Prostate gland (tissue), 2 donors: ENCODE measurements at places on chromosomes 1 and 21. TPM values are rescaled to one million over a fixed set of nuclear protein-coding genes. Genes with fewer than 3 reads are reported as not detected.

- no peak for DNase-seq
Measured at GRCh38 chr21:33355996-33356395, 31.2 kb downstream of the IFNAR1 start.

TINAGL1 gene
- 103 TPM for total RNA-seq

GRCh38 chr1:29343908-29344307, 107.6 kb downstream of the PTPRU start:
- DNase-seq, result no peak

- DNase-seq, result no peak
Measured at GRCh38 chr1:4027008-4027407, 126.9 kb upstream of the C1orf174 start.

- peak; percentile 96 for DNase-seq
Measured at GRCh38 chr1:2133039-2133878, 61.3 kb downstream of the FAAP20 start.

DEGS1 gene
- total RNA-seq, result 172 TPM

NBPF15 gene
- total RNA-seq, result 18.1 TPM

GRCh38 chr1:3516911-3517675, 62.6 kb downstream of the ARHGEF16 start:
- no peak for DNase-seq

DNA sequence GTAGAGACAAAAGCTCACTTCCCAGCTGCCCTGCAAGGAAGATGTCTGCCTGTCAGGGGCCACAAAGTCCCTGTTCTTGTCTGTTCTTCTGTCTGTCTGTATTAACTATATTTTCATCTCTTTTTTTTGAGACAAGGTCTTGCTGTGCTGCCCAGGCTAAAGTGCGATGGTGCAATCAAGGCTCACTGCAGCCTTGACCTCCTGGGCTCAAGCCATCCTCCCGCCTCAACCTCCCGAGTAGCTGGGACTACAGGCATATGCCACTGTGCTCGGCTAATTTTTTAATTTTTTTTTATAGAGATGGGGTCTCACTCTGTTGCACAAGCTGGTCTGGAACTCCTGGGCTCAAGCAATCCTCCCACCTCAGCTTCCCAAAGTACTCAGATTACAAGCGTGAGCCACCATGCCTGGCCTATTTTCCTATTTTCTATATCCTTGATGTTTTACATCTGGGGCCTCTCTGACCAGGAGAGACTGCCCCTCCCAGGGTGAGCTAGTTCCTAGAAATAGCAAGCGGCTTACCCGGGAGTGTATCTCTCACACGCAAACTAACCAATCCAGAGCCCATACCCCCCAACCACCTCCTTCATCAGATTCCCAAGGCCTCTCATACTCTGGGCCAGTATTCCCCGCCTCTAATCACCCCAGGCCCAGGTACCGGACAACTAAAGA, 5.4 kb upstream of the KLHDC7A start:
- no peak for DNase-seq

DNA sequence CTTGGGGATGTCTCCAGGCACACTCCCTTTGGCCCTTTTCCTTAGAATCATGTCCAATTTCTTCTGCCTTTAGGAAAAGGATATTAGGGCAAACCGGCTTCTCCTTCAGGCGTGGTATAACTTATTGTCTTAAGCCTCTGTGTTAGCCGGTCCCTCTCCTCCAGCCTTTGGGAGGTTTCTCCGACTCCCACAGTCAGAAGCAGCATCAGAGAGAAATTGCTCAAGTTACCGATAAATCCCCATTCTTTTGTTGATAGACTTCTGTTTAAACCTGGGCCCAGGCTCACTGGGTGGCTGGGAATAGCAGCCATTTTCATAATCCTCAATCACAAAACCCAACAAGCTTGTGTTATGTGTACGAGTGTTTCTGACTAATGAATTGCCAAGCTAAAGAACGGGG, 85.4 kb upstream of the KAZN start:
- DNase-seq, result no peak

DNA sequence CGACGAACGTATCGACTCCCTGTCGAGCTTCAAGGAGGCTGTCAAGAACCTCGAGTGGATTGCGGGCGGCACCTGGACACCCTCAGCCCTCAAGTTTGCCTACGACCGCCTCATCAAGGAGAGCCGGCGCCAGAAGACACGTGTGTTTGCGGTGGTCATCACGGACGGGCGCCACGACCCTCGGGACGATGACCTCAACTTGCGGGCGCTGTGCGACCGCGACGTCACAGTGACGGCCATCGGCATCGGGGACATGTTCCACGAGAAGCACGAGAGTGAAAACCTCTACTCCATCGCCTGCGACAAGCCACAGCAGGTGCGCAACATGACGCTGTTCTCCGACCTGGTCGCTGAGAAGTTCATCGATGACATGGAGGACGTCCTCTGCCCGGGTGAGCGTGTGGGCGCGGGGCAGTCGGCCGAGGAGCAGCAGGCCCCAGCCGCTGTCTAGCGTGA, 28.0 kb downstream of the COL6A2 start:
- no peak for DNase-seq

TEX38 gene
- not detected for total RNA-seq

DNA sequence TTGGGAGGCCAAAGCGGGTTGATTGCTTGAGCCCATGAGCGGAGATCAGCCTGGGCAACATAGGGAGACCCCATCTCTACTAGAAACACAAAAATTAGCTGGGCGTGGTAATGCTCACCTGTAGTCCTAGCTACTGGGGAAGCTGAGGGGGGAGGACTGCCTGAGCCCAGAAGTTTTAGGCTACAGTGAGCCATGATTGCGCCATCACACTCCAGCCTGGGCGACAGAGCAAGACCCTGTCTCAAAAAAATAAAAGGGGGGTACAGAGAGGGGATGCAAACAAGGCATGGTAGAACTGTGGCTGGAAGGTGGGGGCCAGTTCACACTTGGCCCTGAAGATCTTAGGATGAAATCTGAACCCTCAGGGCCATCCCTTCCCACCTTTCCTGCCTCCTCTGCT, 1.2 kb upstream of the C1orf210 start:
- DNase-seq, result no peak

DNA sequence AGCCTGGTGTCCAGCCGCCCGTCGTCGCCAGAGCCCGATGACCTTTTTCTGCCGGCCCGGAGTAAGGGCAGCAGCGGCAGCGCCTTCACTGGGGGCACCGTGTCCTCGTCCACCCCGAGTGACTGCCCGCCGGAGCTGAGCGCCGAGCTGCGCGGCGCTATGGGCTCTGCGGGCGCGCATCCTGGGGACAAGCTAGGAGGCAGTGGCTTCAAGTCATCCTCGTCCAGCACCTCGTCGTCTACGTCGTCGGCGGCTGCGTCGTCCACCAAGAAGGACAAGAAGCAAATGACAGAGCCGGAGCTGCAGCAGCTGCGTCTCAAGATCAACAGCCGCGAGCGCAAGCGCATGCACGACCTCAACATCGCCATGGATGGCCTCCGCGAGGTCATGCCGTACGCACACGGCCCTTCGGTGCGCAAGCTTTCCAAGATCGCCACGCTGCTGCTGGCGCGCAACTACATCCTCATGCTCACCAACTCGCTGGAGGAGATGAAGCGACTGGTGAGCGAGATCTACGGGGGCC, 1.2 kb downstream of the OLIG2 start:
- DNase-seq, result no peak

DNA sequence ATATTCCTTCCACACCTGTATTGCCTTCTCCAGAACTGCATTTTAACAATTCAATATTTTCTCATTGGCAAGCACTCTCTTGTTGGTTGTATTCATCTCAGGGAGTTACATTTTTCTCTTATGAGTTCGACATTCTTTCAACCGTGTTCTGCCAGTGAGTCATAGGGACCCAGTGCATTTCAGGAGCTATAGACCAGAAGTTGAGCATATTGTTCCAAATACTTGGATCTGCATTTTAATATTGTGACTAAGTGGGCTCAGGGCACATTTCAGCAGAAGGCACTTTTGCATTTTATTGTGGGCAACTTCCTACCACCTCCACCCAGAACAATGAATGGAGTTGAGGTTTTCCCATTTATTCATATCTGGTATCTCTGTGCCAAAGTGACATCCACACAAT, 132.8 kb downstream of the TNFSF18 start:
- no peak for DNase-seq

DNA sequence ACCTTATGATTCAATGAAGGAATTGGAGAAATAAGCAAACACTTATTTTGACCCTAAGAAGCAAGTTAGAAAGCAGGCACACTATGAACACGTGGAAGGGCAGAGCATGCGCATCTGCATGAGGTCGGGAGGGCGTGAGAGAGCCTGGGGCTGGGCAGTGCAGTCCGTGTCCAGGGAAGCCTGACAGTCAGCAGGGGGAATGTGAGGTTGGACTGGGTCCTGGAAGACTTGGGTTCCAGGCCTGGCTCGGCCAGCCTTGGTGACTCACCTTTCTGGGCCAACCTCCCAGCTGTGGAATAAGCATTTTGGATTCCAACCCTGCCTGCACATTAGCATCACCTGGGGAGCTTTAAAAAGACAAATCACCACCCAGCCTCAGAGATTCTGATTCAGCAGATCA, 26.6 kb upstream of the LMX1A start:
- peak; percentile 42 for DNase-seq

DNA sequence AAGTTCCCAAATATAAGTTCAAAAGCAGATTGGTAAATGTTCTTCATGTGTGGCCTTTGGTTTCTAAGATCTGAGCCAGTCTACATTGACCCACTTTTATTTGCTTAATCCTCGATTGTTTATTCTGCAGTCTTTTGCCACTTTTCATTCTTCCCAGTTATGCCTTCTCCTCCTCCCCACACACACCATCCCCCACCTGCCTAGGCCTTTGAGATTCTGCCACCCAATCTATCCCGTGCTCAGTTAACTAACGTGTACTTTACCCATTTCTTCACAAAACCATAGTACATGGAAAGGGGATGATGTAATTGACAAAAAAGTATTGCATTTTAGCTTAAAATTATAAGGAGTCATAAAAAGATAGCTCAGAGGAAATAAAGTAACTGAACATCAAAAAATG, 3.7 kb downstream of the CFH start:
- DNase-seq, result no peak

ARHGAP30 gene
- 3.2 TPM for total RNA-seq

DNA sequence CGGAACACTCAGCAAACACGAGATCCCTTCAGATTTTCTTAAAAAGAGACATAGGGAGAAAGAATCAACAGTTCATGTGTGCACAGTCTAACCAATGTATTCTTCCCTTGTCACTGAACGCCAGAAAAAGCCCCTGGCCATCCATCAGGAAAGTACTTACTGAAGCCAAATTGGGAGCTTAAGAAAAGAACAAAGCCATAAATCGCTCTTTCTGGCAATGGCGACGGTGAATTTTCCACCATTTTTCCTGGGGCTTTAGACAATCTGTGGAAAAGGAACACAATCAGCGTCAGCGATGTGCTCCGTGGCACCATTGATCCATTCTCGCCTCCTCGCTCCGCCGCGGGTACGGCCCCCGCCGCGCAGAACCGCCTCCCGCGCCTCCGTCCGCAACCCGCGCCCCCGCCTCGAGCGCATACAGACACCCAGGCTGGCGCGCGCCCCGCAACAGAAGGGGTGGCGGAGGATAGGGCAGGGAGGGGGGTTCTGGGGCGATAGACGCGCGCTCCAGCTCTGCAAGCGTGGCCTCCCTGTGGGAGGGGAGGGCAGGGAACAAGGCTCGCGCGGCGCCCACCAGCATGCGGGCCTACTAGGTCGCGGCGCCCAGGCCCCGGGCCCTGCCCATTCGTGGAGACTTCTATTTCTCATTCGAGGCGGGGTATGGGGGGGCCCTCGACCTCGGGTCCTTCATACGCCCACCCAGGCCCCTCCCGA, 440 bp downstream of the PIGP start:
- peak; percentile 72 for DNase-seq

GRCh38 chr1:66831529-66832239, 30.6 kb upstream of the INSL5 start:
- no peak for DNase-seq

PRDX6 gene
- total RNA-seq, result 302 TPM

DNA sequence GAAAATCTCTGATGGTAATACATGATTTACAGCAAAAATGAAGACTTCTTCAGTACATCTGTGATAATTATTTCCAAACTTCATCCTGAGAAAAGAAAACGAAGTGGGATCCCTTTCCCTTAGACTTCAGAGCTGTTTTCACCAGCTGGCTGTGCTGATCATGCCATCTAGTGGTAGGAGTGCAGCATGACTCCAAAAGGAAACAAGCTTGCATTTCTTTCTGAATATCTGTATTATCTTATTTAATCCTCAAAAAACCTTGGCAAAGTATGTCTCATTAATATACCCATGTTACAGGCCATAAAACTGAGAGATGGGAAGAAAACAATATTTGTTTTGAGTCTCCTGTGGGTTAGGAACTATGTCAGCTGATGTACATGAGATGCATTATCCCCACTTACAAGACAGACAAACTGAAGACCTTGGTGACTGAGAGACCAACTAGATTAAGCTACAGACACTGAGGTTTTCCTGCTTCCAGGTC, 9.8 kb upstream of the GJA8 start:
- peak; percentile 16 for DNase-seq

GRCh38 chr1:243959998-243960397, 91.1 kb upstream of the ZBTB18 start:
- no peak for DNase-seq

HES2 gene
- 13.4 TPM for total RNA-seq

GRCh38 chr1:89759036-89759435, 61.8 kb upstream of the LRRC8D start:
- no peak for DNase-seq

GRCh38 chr1:207849646-207850045, 61.3 kb downstream of the CD34 start:
- no peak for DNase-seq

- DNase-seq, result no peak
Measured at GRCh38 chr21:43318841-43319781, 107.8 kb downstream of the SIK1 start.

DNA sequence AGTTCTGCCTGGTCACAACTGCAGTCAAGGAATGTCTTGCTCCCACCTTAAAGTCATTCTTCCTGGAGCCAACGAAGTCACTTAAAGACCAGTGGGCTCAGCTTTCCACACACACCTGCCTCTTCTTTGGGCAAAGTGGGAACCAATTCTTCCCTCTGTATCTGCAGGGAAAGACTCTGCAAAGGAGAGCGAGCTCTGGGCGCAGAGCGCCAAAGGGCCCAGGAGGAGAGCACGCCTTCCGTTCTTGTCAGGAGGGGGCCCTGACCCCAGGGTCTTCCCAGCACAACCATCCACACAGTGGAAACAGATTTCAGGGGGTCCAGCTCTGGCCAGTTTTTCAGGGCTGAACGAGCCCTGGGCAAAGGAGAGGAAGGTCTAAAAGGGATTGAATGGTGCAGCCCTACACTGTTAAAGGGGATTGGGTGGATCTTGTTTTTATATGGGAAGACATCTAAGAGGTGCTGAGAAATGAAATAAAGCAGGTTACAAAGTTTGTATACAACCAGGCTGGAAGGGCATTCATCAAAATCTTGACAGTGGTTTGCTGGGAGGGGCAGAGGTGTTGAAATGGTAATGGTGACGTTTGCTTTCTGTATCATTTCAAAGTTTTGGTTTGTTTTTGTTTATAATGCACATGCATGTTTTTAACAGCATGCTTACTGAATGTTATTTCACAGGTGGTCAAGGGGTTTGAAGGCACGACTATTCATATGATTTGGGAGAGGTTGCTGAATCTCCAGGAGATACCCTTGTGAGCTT, 6.8 kb upstream of the OLIG2 start:
- no peak for DNase-seq

WLS gene
- 92.1 TPM for total RNA-seq

- DNase-seq, result no peak
Measured at GRCh38 chr1:112423207-112423606, 27.2 kb downstream of the CTTNBP2NL start.

NFASC gene
- total RNA-seq, result 13.2 TPM

PARP1 gene
- total RNA-seq, result 212 TPM

HPDL gene
- 0.41 TPM for total RNA-seq
